HFFc6 (cell line): ENCODE measurements at places on chromosomes 16 and 17.

DNA sequence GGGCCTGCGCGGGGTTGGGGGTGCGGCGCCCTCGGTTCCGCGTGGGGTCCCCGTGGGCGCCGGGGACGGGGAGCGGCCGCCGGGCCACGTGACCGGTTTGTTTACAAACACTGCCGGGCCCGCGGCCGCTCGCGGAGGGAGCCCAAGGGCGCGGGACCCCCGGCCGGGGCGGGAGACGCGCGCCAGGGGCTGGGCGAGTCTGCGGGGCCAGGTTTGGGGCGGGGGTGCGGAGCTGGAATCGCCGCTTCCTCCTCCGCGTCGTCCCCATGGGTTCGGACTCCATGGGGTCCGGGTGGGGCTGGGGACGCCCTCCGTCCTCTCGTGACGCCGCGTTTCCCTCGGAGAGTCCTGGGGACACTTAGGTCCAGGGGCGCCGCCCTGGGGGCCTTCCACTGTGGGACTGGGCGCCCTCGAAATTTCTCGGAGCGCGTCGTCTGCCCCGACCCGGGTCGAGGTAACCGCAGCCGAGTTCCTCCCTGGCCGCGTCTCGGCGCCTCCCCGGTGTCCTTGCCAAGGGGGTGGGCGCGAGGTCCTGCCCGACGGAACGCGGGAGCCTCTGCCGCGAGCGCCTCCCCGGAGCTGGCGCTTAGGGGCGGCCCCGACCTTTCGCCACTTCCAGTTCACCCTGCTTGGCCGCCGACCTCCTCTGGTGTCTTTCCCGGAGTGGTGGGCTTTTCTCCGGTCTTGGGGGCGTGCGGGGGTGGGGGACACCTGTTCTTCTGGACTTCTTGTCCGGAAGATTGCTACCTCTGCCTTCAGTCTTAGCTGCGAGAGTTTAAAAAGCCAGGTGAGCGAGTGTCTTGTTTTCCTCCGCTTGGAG lies 684 bp downstream of the YPEL2 start:
- no peak for DNase-seq

GRCh38 chr17:1267471-1267943 lies 2.7 kb upstream of the BHLHA9 start:
- DNase-seq, result no peak

GRCh38 chr17:7839190-7839875 lies 5.3 kb downstream of the KDM6B start:
- no peak for DNase-seq

- DNase-seq, result no peak
These were observed 20.8 kb downstream of the UBE2G1 start for GRCh38 chr17:4345581-4346252.

DNA sequence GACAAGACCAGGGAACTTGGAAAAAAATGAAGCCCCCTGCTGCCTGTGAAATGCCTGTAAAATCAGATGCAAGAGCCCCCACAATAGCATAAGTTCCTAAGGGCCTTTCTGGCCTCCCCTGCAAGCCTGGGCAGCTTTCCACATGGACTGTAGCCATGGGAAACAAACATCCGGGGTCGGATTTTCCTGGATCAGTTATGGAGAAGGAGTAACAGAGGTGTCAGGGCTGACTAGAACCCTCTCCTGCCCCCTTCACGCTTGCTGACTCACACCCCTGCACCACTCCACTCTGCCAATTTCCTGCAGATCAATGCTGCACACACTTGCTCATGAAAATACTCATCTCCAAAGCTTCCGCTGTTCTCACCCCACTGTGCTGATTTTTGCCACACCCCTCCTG lies 258.6 kb downstream of the CBLN1 start:
- no peak for DNase-seq

GRCh38 chr17:17557796-17558195 lies 33.7 kb downstream of the PEMT start:
- no peak for DNase-seq

GRCh38 chr17:28634206-28634865 lies 10.6 kb downstream of the BLTP2 start:
- DNase-seq, result no peak

GRCh38 chr17:65595071-65595656 lies 33.7 kb upstream of the AXIN2 start:
- peak; percentile 21 for DNase-seq

GRCh38 chr17:8365143-8365542 lies 11.4 kb downstream of the KRABD2 start:
- DNase-seq, result no peak

GRCh38 chr17:72600934-72601333 lies 480.1 kb downstream of the SOX9 start:
- DNase-seq, result peak; percentile 54

DNA sequence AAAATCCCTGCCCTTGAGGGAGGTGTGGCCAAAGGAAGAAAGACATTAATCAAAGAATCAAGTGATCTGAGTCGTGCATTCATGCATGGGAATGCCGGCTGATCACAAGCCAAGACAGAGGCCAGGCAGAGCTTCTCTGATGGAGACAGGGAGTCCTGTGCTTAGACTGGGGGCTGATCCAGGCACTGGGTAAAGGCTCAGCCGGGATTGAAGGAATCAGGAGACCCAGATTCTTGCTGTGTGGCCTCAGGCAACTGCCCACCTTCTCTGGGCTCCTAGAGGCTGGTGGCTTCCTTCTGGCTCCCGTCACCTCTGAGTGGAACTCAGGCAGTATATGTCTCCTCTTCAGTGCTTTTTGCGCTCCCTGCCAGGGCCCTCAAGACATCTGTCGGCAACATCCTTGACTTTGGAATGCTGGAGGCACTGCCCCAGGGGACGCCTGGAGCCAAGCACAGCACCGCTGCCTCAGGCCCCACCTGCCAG lies 17.7 kb downstream of the RAI1 start:
- DNase-seq, result no peak

- no peak for DNase-seq
These were observed 16.2 kb downstream of the CA4 start for GRCh38 chr17:60165971-60166370.

DNA sequence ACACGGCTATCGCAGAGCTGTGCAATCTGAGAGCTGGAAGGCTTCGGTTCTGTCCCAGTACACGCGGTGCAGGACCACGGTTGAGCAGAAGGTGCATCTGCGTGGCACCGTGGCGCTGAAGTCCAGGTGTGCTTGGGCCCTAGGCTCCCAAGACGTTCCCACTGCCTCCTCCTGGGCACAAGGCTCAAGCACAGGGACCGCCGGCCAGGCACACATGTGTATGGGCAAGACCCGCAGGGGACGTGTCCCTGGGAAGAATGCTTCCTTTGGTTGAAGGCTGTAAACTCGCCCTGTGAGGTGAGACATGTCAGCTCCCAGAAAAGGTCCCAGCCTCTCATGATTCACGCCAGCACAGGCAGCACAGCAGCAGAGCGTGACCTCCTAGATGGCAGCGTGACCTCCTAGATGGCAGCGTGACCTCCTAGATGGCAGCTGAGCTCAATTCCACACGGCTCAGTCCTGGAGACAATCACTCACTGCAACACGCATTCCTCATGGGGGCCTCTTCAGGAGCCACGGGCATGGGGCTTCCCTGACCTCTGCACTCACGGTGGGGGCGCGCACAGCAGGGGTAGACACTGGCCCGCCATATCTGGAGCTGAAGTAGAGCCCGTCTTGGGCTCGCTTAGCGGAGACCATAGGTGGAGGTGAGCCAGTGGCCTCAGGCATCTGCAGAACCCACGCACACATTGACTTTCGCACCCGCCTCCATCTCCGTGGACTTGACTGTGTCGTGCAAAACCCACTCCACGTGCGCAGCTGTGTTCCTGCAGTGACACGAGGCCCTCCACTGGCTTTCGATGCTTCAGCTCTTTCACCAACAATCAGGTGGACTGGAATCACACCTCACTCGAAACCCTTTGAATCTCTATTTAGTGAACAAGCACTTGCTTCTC lies 85.0 kb upstream of the CHMP6 start:
- DNase-seq, result no peak

DNA sequence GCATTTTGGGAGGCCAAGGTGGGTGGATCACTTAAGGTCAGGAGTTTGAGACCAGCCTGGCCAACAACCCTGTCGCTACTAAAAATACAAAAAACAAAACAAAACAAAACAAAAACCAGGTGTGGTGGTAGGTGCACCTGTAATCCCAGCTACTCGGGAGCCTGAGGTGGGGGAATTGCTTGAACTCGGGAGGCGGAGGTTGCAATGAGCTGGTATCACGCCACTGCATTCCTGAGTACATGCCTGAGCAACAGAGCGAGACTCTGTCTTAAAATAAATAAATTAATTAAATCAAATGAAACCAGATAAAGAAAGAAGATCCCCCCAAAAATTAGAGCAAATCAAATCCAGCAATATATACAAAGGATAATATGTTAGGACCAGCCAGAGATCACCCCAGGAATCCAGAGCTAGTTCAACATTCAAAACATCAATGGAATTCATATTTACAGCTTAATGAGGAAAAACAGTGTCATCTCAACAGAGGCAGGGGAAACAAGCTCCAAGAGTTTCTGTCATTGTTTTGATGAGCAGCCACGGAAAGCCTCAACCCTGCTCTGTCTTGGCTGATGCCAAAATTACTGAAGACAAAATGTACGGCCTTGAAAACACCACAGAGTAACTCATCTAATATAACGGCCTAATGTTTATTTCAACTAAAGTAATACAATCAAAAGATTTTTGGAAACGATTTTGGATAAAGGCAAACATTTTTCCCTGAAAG lies 3.7 kb downstream of the PEMT start:
- no peak for DNase-seq

DNA sequence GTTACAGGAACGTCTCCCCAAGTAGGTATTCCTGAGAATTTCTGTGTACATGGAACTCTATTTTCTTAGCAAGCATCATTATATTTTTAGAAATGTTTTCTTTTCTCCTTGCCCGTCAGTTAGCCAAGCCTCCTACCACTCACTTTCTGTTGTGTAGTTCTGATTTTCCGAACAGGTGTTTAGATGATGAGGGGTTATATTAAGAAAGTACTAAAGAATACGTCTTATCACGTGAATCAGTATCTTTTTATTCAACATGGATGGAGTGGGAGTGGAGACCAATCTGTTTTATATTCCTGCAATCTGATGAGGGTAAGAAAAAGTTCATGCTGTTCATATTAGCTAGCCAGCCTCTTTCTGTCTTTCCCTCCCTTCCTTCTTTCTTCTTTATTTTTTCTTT lies 29.4 kb downstream of the MSI2 start:
- DNase-seq, result no peak

DNA sequence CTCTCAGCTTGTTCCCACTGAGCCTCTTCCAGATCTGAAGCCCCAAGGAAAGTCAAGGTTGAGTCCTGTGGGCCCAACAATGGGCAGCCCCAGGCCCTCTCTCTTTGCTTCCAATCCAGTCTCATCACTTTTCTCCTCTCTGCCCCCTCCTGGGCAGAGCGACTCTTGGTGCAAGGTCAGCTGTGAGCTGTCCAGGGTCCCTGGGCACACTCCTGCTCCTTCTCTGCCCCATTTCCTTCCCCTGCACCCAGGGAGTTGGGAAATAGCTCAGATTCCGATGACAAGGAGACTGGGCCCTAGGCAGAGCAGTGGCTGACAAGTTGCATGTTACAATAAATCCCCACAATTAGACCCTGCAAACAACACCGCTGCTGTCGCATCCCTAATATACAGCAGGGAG lies 16.1 kb upstream of the CRHR1 start:
- peak; percentile 4 for DNase-seq

DNA sequence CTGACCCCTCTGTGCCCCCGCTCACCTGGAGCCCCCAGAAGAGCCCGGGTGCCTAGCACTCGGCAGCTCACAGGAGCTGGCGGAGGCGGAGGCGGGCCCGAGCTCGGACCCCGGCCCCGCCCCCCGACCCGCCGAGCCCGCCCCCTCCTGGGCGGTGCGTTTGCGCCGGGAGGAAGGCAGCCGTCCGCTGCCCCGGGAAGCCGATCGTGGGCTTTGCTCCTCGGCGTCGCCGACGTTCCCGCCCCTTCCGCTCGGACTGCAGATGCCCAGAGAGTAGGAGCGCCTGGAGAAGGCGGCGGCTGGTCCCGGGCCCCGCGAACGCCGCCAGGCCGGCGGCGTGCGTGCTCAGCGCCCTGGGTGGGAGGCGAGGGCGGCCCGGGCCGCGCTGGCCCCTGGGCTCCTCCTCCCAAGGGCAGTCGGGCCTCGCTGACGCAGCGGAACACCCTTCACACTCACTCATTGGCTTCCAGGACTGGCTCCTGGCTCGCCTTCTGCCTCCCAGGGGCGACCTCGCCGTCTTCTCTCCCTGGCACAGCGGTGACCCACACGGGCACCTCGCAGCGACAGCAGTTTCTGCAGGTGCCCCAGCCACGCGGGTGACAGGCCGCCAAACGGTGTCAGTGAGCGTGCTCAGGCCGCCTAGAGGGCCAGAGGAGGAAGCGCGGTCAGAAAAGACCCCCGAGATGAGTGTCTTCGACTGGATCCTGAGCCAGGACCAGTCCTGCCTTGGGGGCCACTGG lies at the start of gene PLSCR3:
PLSCR3 (minus strand) TSS at position 74 of the 740 bp plus-strand sequence. CDS start 415 bp downstream, outside the sequence.
- peak; percentile 85 for DNase-seq

GRCh38 chr17:30506481-30506880 lies 29.3 kb downstream of the GOSR1 start:
- no peak for DNase-seq

DNA sequence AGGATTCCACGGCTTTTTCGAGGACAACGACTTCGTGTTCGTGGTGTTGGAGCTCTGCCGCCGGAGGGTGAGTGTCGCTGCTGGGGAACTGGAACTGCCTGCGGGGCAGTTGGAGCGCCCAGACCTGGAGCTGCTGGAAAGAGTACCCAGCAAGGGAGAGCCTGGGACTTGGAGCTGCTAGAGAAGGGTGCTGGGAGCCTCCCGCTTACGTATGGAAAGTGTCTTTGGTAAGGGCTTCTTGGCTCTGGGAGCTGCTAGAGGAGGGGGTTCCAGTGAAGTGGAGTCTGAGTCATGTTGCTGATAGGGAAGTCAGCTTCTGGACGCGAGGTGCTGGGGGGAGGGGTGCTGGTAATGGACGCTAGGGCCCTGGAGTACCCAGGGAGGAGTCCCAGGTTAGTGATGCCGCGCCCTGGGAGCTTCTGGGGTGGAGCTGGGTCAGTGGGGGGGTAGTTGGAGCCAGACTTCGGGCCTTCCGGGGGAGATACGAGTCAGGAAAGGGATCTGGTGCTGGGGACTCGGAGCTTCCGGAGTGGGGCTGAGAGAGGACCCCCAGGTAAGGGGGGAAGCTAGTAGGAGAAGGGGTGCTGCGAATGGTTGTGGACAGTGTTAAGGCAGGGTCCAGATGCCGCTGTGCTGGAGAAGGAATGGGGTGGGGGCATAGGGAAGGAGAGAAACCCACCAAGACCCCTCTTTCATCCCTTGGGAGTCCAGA lies 741 bp downstream of the PLK1 start:
- DNase-seq, result no peak

- no peak for DNase-seq
These were observed 600.5 kb upstream of the RBFOX1 start for GRCh38 chr16:6732166-6732565.

DNA sequence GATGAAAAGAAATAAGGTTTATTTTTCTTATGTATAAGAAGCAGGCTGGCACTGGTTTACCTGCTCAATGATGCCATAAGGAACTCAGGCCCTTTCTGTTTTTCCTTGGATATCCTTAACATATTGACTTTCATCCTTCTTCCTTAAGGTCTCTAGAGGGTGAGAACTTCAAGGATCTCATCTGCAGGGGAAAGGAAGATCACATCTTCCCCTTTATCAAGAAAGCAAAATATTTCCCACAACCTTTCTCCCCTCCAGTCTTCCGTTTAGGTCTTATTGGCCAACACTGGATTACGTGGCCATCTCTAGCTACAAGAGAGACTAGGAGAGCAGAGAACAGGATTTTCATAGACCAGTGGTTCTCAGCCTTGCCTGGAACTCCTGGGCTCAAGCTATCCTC lies 4.2 kb upstream of the TBX4 start:
- DNase-seq, result no peak
